ENCODE measurements at places on chromosomes 5 and 9.
A peak's percentile ranks its signal among the peaks of the same experiment; 100 is the strongest.

DNA sequence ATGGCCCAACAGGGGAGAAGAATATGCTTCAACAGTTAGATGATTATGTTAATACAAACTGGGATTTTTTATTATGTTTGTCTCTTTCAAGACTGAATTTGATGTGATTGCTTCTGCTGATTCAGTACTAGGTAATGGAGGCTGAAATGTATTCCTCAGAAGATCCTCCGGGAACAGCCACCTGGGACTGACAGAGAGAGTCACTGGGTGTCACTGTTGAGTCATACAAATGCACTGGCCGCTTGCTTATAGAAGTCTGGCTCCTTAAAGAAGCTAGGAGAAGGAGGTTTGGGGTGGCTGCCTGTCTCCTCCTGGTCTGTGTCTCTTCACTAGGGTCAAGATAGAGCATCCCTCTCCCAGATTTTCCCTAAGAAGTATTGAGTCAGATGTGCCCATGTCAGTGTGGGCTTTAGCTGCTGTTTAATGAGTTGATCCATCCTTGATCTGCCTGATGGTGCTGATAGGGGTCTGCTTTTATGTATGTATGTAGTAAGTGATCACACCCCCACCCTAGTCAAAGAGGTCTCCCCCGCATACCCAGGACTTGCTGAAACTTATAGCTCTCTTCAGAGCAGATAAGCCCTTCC is 773.4 kb downstream of the BRINP1 start:
- DNase-seq = no peak

- no peak for DNase-seq
Measured at GRCh38 chr5:96199713-96200183, 233.3 kb downstream of the PCSK1 start.

DNA sequence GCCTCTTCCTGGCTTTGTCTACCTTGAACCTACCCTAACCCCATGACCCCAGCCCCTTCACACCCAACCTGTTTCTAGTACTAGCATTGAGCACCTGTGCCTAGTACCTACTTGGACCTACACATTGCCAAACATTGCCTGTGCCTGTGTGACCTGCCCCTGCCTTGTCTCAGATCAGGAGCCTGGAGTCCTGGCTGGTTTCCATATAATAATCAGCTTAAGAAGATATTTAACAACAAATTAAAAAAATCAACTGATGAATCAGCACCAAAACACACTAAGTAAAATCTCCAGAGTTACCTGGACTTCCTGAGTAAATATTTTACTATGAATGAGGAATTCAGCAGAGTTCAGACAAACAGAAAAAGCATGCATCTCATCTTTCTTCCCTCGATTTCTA is 17.7 kb downstream of the LPAR1 start:
- no peak for DNase-seq

GRCh38 chr9:87336407-87336806 is 161.3 kb upstream of the DAPK1 start:
- no peak for DNase-seq

GRCh38 chr5:107285772-107286171 is 385.0 kb downstream of the EFNA5 start:
- no peak for DNase-seq

DNA sequence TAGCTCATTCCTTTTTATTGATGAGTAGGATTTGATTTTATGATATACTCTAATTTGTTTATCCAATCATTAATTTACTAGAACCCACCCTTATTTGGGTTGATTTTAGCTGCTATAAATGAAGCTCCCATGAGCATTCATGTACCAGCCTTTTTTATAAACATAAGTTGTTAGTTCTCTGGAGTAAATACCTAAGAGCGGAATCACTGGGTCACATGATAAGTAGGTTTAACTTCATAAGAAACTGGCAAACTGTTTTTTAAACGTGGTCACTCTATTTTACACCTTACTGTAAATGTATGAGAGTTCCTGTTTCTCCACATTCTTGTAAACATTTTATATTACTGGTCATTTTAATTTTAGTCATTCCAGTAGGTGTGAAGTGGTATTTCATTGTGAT is 364.6 kb downstream of the NPR3 start:
- DNase-seq = no peak

DNA sequence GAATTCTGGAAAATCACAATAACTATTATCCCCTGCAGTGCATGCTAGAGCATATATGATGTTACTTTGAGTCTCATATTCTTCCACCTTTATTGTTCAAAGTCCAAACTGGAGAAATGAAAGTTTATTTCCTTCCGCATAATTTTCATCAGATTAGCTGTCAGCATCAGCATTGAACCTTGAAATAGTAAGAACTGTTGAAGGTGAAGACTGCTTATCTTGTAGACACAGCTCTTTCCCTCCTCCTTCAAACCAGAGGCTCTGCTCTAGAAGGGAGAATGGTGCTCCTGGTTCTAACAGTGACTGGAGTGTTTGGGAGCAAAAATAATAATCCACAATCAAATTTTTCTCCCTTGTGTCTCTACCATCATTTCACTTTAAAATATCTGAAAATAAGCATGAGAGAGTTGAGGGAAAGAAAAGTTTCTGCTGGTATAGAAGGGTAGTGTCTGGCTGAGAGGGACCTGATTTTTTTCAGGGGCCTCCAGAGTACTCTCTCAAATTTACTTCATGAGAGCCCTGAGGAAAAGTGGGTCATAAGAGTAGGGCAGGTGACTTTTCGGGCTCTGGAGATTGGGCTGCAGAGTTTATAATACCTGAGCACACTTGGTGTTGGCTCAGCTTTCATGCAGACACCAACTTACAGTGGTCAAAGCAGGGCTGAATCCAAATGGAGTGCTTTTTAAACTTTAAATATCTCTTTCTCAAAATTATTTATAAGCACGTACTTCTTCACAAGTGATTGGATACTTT is 170.4 kb downstream of the ZDHHC21 start:
- DNase-seq = no peak

GRCh38 chr5:147177125-147177840 is 57.5 kb upstream of the STK32A start:
- no peak for DNase-seq

- DNase-seq = no peak
Measured at GRCh38 chr5:180135128-180135955, 63.8 kb upstream of the RNF130 start.

- no peak for DNase-seq
Measured at GRCh38 chr5:73411936-73412596, 36.5 kb downstream of the FOXD1 start.

GRCh38 chr5:95731571-95732554 is 727 bp downstream of the RHOBTB3 start:
- peak; percentile 13 for DNase-seq

GRCh38 chr9:114233491-114234185 is 78.3 kb downstream of the COL27A1 start:
- DNase-seq = no peak

DNA sequence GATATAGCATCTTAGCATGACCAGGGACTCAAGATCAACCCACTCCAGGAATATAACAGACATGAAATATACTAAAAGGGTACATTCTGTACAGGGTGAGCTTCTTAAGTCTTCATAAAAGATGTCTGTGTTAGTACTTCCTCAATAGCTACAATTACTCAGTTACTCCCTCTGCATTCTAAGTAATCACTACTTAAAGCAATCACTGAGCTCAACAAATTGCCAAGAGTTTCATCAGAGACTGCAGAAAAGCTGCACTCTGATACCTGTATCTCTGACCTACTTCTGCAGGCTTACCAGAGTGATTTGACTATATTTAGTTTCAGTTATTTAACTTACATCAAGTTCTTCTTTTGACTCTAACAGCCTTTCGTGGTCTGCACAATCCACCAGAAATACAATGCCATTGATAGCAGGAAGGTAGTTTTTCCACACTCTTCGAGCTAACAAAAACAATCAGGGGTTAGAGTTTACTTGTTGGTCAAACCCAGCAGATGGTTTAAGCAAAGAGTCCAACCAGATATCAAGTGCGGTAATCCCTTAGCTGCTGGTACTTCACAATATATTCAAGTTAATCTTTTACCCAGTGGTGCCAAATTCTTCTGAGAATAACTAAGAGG is 23.3 kb downstream of the SAR1B start:
- DNase-seq = no peak

DNA sequence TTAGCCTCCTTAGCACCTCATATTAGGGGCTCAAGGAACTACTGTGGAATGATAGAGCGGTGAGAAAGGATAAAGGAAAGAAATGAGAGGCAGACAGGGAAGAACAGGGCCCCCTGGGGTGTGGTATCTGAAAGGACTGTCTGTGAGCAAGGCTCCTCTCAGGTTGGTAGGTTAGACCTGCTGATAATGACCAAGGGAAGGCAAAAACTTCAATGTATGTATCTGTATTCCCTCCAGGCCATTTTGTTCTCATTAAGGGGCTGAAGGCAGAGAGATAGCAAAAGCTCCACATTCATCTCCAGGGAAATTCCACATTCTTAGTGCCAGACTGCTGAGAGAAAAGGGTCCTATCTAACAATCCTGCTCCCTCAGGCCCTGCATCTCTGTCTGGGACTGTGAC is 28.6 kb downstream of the TRIM32 start:
- no peak for DNase-seq

DNA sequence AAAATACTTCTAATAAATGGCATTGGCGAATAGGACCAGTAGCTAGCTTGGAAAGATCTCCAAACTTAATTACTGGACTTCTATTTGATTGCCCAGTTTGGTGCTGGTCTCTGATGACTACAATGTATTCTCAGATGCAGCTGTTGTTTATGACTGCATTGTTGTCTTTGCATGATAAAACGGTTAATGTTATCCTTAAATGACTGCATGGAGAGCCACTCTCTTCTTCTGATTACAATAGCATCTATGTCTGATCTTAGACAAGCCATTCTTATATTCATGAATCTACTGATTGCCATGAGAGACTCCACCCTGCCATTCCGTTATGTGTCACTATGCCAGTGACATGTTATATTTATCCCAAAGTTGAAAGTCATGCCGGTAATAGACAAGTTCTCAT is 42.9 kb upstream of the ERBIN start:
- no peak for DNase-seq

- no peak for DNase-seq
Measured at GRCh38 chr9:21854119-21854518, 51.7 kb downstream of the MTAP start.

DNA sequence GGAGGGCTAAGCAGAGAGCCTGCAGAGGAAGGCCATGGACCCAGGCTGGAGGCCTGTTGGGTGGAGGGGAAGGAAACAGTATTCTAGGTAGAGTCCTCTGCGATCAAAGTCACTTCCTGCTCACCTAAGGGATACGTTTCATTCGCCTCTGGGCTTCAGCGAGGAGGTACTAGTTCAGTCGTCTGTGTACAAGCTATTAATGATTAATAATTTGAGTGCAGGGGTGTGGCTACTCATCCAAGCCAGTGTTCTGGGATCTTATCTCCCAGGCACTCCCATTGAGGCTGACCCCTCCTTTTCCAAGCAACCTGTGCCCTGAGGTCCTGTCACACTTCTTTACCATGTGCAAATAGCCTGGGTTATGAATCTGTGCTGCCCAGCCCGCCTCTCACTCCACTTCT is 25.2 kb downstream of the RALGPS1 start:
- no peak for DNase-seq

- no peak for DNase-seq
Measured at GRCh38 chr5:62779010-62779422, 200.4 kb downstream of the LRRC70 start.

- DNase-seq = no peak
Measured at GRCh38 chr9:115032296-115032695, 85.7 kb downstream of the TNC start.

DNA sequence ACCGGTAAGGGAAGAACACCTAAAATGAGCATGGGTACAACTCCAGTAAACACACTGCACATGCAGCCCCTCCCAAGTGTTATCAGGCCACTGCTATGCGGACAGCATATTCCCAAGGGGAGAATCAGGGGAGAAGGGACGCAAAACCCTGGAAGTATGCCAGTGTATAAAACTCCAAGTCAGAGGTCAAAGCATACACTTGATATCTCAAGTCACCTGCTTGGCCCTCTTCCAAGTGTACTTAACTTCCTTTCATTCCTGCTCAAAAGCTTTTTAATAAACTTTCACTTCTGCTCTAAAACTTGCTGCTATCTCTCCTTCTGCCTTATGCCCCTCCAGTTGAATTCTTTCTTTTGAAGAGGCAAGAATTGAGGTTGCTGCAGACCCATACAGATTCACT is 408.1 kb downstream of the HTR1A start:
- DNase-seq = no peak

- DNase-seq = no peak
Measured at GRCh38 chr9:34089311-34089710, 37.2 kb downstream of the DCAF12 start.

DNA sequence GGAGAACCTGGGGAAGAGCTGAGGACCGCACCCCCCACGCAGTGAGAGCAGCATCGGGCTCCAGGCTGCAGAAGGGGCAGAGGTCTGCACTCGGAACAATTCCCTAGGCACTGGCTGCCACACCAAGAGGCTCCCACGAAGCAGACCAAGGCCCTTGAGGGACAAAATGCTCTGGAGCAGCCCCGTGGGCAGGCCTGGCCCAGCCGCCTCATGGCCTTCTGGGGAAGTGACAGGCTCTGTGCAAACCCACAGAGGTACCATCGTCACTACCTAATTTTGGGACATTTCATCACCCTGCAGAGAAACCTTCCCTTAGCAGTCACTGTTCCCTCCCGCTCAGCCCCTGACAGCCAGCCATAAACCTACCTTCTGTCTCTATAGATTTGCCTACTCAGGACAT is 15.9 kb downstream of the FBXW5 start:
- no peak for DNase-seq

Measured in T-helper 17 cell (primary cell).